ENCODE measurements at places on chromosomes 1 and 21.

DNA sequence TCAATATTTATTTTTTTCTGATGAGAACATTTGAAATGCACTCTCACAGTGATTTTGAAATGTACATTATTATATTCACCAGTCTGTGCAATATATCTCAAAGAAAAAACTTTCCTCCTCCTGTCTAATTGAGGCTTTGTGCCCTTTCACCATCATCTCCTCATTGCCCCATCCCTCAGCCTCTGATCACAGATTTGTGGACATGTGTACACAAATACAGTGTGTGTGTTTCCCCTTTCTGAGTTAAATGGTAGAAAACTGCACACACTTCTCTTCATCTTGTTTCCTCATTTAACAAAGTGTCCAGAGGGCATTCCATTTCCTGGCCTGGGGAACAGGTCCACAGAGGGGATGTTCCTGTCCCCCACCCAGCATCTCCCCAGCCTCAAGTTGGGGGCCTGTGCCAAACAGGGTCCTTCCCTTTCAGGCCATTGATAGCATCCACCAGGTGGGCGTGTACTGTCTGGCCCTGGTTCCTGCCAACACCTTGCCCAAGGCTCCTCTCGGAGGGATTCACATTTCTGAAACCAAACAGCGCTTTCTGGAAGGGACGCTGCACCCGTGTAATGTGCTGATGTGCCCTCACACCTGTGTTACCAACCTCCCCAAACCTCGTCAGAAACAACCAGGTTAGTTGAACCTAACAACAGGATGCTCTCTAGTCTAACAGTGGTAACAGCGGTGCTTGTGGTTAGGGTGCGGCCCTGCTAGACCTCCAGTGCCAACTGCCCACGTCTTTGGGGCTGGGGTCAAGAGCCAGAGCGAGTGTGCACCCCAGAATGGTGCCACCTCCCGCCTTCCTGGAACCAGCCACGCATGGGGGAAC lies 54.6 kb downstream of the S100B start:
- no peak for DNase-seq

DNA sequence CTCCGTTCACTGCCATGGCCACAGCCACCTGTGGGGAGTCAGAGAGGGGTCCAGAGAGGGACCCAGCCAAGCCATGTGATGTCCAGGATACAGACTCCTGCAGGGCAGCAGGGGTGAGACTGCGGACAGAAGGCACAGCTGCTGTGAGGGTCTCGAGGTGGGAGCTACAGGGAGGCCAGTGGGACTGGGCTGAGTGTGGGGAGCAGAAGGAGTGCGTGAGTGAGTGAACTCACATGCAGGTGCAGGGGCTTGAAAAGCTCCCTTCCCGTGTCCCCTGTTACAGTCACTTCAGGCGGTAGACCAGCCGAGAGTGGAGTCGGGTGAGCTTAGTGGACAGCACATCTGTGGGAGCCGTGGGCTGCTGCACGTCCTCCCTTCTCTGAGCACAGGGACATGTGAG lies 42.4 kb downstream of the S100B start:
- DNase-seq = no peak

DNA sequence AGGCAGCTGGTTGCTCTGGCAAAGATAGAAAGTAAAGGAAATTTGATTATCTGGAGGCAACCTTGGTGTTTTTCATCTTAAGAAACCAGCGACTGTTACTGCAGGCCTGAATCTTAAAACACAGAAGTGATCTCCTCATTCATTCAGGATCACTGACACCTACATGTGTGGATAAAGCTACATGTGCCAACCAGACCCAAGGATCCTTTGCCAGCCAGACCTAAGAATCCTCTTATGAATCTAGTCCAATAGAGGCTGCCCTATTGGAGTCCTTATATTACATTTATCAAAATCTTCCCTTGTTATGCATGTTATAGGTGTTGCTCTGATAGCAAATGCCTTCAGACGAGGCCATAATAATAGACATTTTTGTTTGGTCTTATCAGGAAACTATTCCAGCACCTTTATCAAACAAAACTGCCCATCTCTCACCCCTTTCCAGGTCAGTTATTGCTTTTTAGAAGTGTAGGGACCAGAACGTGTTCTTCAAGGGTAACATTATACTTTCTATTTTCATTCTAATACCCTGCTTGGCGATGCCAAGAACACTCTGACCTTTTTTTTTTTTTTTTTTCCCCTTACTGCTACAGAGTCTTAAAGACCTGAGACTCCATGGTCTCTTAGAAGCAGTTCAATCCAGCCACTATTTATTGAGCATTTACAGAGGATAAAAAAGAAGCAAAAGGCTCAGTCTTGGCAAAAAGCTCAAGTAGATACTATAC lies 175.5 kb upstream of the PTBP2 start:
- no peak for DNase-seq

DNA sequence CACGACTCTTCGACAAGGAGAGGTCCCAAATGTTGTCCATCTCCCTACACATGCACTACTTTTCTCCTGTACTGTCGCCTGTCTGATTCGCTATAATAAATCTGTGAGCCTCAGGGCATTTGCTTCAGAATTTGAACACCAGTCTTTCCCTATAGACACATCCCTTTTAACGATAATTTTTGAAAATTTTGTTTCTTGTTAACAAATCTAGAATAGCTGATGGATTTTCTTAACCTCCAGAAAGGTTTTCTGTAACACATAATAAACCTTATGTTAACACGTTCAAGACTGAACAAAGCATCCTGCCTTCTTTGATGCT lies 704 bp downstream of the CAPZA1 start:
- no peak for DNase-seq

DNA sequence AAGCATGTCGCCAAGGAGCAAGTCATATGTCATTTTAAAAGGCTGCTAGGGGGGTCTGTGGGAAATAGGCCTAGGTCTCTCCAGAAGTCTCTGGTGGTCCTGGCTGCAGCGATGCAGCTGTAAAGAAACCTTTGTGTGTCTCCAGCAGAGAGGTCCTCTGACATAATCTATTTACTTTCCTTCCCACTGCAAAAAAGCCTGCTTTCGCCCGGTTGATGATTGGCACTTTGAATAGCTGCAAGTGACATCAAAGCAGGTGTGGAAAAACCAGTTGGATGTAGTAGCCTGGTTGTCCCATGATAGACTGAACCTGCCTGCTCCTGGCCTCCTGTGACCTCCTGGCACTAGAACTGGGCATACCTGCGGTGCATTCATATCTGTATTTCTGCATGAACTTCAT lies 13.8 kb downstream of the RASSF5 start:
- DNase-seq = no peak

DNA sequence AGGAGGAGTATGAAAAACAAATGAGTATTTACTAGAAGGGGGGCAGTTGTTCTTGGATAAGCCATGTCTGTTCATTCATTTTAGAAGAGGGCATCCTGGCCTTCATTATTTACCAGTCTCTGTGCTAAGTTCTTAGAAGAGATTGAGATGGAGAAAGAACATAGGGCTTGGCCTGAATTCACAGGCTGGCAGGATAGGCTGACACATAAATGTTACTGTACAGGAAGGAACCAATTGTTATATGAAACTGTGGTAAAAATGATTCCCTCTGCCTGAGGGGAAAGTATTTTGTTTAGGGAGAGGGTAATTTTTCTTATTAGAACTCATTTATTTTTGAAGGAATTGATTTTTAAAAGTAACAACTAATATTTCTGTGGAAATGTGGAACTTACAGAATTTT lies 99.5 kb downstream of the MAN1A2 start:
- DNase-seq = no peak

GRCh38 chr1:41325801-41326200 lies 35.4 kb upstream of the FOXO6 start:
- DNase-seq = no peak

- no peak for DNase-seq
Observed at GRCh38 chr1:24149866-24150233, 6.9 kb upstream of the IL22RA1 start.

- no peak for DNase-seq
Observed at GRCh38 chr1:64051796-64052195, 151.6 kb upstream of the UBE2U start.

DNA sequence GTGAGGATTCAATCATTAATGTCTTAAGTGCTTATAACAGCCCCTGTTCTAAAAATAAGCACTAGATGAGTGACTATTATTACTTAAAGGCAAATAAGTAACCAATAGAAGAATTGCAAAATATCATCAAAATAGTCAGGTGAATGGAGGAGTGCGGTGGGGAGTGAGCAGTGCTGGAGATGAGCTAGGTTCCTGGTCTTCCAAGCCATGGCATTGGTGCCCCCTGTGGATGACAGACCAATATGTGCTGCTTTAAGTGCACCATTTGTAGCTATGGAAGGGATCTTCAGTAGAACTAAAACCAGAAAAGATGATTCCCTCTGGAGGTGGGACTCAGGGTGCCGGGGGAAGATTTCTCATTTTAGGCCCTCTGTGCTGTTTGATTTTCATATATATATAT lies 46.1 kb upstream of the SLC30A1 start:
- DNase-seq = no peak

DNA sequence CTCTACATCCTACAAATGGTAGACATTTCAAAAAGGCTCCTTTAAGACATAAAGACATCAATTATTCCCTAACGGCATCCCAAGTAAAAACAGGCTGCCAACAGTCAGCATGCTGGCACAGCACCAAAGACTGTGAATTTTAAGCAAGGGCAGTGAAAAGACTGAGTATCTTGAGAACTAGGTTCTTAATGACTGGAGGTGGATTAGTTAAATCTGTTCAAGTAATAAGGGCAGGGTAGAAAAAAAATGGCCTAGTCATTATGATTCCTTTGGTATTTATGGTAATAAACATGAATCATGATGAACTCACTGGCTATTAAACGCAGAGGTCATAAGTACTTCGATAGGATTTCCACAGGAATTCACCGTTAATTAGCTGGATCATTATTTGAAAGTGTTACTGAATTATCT lies 75.2 kb downstream of the KIFAP3 start:
- DNase-seq = no peak

- DNase-seq = no peak
Observed at GRCh38 chr1:235455823-235456222, 48.4 kb downstream of the B3GALNT2 start.

- no peak for DNase-seq
Observed at GRCh38 chr21:45545691-45546531, 3.7 kb upstream of the SLC19A1 start.

- DNase-seq = no peak
Observed at GRCh38 chr1:208369658-208370057, 125.5 kb upstream of the PLXNA2 start.

- DNase-seq = no peak
Observed at GRCh38 chr21:27582246-27582947, 615.5 kb upstream of the ADAMTS5 start.

DNA sequence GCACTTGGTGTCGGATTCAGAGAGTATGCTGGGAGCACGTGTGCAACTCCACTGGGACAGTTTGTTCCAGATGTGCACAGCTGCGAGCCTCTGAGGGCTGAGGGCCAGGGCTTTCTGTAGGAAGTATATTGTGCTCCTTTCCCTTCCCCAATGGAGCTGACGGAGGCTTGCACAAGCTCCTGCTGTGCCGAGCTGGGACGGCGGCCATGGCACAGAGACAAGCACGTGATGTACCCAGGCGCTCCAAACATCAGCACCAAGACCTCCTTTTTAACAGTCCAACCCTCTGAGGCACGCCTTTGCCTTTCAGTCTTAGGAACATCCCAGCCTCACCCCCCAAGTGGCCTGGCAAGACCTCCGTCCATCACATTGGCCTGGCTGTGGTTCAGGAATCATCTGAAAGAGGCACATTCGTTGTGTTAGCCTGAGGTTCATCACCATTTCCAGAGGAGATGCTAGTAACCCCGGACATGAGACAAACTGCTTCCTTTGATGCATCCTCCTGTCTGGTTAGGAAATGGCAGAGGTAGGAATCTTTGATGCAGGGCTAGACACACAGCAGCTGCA lies 339.2 kb upstream of the KAZN start:
- DNase-seq = no peak

- DNase-seq = no peak
Observed at GRCh38 chr1:179661018-179661417, 69.4 kb downstream of the TDRD5 start.

- DNase-seq = no peak
Observed at GRCh38 chr1:70864302-70864701, 183.3 kb downstream of the PTGER3 start.

Data from stimulated activated naive B cell treated with anti-CD40 and anti-IgM and Interleukin-4, amounts not matched to agents 10 μg/mL and 1 μg/mL and 100 μg/mL, for 72 hours (primary cell).